ENCODE measurements at places on chromosomes 5 and 9.

- DNase-seq: no peak
Measured at GRCh38 chr5:171847026-171847425, 61.4 kb downstream of the SMIM23 start.

DNA sequence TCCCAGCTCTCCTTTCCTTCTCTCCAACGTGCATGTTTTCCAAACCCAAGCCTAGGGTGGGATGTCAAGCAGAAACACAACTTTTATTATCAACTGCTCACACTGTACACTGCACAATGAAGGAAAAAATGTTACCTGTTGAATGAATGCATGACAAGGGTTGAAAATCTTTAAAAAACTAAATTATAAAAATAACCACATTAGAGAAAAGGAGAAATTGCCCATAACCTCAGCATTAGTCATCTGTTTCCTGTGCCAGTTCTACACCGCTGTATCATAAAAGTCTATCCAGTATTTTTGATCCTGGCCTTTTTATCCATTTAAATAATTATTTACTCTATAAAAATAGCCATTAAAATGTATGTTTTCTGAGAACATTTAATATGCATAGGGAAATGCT, 101.1 kb downstream of the APBA1 start:
- no peak for DNase-seq

DNA sequence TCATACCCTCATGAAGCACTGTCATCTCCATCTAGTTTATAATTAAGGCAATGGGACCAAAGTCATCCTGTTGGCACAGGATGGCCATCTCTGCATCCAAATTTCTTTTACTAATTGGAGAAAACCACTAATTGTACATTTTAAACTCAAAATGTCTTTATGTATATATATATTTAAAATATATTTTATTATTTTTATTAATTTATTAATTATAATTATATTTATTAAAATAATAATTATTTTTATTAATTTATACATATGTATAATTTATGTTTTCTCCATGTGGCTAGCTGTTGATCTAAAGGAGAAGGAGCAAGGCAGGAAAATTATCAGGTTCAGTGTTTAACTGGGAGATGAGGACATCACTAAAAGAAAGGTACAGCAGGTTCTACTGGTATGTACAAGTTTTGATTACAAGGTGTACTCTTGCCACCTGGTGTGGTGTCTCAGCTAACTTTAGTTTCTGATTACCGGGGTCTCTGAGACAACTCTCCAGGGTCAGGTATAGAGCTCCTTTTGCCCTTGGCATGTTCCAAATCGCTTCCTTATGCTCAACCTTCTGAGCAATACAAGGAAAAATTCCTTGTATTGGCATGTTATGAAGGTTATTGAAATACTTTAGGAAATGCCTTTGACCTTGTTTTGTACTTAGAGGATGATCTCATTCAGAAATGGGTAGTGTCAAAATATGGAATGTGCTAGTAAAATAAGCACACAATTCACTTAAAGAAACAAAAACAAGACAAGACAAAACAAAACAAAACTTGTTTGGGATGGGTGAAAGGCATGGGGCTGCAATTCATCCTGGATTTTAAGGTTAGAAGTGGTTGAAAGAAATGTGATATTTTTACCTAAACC, 79.6 kb downstream of the GHR start:
- DNase-seq: no peak

- DNase-seq: no peak
Measured at GRCh38 chr5:27814286-27814685, 775.9 kb upstream of the CDH9 start.
